Activated naive CD4-positive, alpha-beta T cell treated with Interleukin-2 at 50 U/mL for 16 hours (primary cell): ENCODE measurements at places on chromosomes 1 and 21.

DNA sequence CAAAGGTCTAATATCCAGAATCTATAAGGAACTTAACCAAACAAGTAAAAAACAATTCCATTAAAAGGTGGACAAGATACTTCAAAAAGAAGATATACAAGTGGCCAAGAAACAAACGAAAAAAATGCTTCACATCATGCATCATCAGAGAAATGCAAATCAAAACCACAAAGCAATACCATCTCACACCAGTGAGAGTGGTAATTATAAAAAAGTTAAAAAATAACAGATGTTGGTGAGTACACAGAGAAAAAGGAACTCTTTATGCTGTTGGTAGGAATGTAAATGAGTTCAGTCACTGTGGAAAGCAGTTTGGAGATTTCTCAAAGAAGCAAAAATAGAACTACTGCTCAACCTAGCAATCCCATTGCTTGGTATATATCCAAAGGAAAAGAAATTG lies 218.6 kb downstream of the SLC44A5 start:
- no peak for DNase-seq

- DNase-seq, result no peak
Measured at GRCh38 chr1:76725864-76726619, 141.2 kb upstream of the ST6GALNAC5 start.

- peak; percentile 65 for DNase-seq
Measured at GRCh38 chr1:39258146-39258924, 53.8 kb downstream of the MACF1 start.

- no peak for DNase-seq
Measured at GRCh38 chr1:117967477-117967876, 37.9 kb downstream of the WDR3 start.

- no peak for DNase-seq
Measured at GRCh38 chr1:176552217-176552991, 89.4 kb downstream of the PAPPA2 start.

GRCh38 chr1:238281418-238281817 lies 390.7 kb upstream of the ZP4 start:
- no peak for DNase-seq

GRCh38 chr1:240701412-240701811 lies 89.5 kb upstream of the GREM2 start:
- DNase-seq, result no peak

GRCh38 chr1:72003092-72003491 lies 279.2 kb downstream of the NEGR1 start:
- DNase-seq, result no peak

GRCh38 chr1:162446946-162447345 lies 35.0 kb upstream of the SH2D1B start:
- DNase-seq, result no peak

DNA sequence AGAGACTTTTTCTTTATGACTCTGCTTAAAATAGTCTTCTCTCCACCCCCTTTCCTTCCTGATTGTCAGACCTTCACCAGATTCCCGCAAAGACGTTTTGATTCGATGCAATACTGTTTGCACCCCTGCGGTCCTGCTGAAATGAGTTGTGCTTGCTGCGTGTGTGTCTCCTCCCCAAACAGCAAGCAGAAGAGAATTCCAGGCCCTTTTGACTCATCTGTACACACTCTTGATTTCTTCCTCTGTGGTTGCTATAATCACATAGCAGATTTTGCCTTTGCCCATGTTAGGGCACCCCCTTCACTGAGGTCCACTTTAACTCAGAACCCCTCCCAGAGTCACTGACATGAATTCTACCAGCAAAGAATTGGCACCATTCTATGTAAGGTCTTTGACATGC lies 136.5 kb downstream of the ZZZ3 start:
- DNase-seq, result no peak

DNA sequence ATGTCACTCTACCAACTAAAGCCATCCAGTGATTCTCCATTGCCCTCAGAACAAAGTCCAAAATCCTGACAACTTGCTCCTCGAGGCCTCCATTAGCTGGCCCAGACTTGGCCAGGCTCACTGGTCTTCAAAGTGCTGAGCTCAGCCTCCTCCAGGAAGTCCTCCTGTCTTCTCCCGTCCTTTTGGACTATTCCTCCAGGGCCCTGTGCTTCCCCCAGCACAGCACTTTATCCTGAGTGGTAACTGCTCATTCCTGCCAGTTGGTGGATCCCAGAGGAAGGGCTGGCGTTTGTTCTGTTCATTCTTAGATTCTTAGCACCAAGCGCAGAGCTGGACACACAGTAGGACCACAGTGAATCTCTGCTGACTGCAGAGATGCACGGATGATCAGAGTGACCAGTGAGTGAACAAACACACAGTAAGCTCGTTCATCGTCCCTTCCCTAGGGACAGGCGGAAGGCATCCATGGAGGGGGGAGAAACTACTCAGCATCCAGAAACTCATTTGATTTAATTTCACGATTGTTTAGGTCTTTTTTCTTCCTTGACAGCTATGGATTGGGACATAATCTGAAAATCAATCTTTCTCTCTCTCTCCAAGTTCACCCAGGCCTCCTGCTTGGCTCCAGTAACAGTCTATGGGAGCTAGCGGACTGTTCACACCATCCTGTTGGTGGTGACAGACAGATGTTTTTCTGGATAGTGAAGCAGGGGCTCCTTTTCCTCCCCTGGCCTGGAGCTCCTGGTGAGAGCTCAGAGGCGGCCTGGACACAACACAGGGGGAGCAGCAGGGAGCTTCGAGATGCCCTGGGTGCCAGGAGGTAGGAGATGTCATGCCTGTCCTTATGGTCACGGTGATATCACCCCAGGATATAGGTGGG lies 180.2 kb downstream of the PTPRU start:
- DNase-seq, result no peak

GRCh38 chr1:221016751-221017150 lies 137.5 kb downstream of the HLX start:
- no peak for DNase-seq

GRCh38 chr1:198641501-198641900 lies 2.7 kb downstream of the PTPRC start:
- no peak for DNase-seq

DNA sequence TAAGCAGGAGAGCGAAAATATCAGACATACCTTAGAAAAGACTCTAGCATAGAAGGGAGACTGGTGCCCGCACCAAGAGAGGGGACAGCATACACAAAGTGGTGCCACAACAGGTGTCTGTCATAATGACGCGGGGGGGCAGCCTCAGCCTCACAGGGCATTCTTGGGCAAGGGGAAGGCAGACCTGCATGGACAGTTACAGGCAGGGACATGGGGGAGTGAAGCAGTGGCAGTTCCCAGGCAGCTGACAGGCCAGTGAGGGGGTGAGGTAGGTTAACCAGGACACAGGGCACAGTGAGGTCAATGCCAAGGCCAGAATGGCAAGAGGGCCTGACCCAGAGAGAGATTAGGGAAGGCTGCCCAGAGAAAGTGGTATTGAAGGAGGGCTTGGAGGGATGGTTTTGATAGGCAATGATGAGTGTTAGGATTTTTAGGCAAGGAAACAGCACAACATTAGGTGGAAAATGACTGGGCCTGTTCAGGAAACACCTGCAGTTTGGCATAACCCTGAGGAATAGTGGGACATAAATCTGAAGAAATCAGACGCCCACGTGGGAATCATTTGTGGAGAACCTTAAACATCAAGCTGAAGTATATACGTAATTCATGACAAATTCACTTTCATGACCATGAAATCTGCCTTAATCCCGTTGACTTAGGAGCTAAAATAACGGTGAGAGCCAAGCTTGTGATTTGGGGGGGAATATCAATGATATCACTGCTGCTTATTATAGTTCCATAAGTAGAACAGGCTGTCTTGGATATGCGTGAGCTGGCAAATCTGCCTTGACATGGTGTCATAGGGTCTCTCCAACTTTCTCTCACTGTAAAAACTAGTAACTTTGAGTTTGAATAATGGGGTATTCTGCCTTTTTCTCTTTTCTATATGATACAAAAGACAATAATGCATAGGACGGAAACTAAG lies 8.9 kb downstream of the PTPN14 start:
- DNase-seq, result no peak

DNA sequence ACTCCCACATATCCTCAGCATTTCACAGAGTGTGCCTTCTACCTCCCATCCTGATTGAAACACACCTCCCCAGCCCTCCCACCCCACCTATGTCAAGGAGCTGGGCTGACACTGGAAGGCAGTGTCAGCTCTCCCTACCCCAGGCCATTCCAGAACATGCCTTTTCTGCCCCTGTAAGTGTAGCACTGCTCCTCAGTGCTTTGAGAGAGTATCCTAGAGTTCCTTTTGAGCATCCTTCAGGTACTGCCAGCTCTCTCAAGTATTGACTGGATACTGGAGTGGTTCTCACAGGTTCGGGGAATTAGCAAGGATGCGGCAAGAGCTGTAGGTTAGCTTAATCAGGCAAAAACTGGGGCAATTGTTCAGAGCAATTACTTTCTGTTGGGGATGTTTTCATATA lies 21.8 kb downstream of the C1orf116 start:
- no peak for DNase-seq

GRCh38 chr1:18803851-18804250 lies 55.6 kb downstream of the TAS1R2 start:
- DNase-seq, result no peak

DNA sequence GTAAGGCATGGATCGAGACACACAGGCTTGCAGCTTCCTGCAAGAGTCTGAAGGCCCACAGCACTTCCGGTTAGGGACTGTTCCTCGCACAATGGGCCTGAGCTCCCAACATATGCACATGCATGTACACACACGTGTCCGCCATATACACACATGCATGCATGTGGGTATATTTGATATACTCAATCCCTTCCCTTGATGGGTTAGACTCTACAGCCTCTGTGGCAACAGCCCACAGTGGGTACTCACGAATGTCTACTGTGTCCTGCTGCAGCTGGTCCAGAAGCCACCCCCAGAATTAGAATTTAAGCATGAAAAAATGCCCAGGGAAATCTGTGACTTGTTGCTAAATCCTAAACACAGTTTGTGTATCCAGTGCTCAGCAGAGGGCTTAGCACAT lies 9.9 kb downstream of the F3 start:
- no peak for DNase-seq

DNA sequence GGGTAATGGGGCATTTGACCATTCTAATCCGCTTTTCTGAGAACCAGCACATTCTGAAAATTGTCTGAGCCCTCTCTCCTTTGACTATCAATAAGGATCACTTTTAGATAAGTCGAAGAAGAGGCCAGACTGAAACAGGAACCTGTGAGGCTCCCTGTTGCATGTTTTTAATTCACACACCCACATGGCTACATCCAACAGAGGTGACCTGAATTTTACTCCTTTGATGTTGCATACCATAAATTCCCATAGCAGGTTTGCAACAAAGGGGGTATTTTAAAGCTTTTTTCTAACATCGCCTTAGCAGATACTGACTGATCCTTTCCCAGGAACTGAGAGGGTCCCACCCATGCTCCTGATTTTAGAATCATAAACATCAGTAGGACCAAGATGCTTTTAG lies 450.8 kb downstream of the USP25 start:
- DNase-seq, result no peak

DNA sequence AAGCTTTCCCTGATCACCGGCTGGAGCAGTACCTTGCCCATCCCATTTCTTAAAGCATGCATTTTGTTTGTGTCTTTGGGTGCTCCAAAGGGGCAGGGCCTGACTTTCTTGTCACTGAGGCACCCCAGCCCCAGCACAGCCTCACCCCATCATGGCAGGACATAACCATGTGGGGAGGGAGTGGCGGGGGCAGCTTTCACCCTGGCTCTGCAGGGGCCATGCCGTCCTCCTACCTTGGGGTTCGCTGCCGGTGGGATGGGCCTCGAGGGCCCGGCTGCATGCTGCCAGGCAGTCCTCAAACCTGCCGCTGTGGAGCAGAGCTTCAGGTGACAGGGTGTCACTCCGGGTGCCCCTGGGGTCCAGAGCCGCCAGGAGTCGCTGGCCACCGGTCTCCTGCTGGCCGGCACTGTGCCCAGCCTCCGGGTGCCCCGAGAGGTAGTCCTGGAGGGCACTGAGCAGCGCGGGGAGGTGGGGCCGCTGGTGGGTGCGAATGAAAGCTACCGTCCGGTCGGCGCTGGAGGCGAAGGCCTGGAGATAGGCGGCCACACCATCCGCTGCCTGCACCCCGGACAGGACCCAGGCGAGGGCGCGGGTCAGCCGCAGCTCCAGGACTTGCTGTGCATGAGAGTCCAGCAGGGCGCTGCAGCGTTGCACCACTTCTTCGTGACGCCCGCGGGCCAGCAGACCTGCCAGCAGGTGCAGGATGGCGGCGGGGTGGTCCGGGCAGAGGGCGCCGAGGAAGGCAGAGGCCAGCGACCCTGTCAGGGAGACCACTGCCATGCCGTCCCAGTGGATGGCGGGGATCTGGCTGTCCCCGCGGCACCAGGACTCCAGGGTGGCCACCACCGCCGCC lies 1.5 kb downstream of the TTC34 start:
- DNase-seq, result no peak

GRCh38 chr1:4379451-4380175 lies 274.8 kb upstream of the AJAP1 start:
- DNase-seq, result no peak

DNA sequence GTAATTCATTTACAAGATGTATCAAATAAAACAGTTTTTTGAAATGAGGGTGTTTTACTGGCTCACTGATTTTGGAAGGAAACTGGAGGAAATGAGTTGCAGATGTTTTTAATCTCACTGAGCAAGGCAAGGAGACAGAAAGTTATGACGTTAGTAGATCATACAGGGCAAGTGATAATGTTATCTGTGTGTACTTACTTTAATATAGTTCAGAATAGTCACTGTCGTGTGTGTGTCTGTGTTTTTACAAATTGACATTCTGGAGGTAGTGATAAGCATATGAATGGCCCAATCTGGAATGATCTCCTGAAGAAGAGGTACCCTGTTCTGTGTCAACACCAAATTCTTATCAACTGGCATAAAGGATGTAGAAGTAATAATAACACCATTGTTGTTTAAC lies 1.9 kb upstream of the GBP4 start:
- DNase-seq, result no peak

DNA sequence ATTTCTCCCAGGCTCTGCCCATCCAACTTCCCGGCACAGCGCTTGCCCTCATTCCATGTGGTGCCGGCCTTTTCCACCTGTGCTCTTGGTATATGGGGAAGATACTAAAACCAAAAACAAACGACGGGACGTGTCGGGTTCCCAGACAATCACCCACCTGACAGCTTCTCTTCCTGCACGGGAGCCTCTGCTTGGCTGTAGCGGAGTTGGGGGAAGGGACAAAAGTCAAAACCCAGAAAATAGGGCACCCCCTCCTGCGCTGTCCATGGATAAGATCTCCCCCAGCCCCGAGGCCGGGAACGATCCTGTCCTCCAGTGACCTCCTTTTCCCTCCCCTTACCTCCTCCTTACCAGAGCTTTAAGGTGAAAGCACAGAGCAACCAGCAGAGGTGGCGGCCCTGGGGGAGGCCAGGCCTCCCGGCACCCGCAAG lies 640 bp downstream of the JTB start:
- no peak for DNase-seq

- no peak for DNase-seq
Measured at GRCh38 chr1:55214934-55215193, 300 bp downstream of the USP24 start.

- no peak for DNase-seq
Measured at GRCh38 chr1:53460211-53460634, 1.0 kb downstream of the DMRTB1 start.

GRCh38 chr1:3389093-3389833 lies 65.2 kb upstream of the ARHGEF16 start:
- no peak for DNase-seq
